Activated naive CD4-positive, alpha-beta T cell (primary cell): ENCODE measurements at places on chromosomes 7 and 10.

DNA sequence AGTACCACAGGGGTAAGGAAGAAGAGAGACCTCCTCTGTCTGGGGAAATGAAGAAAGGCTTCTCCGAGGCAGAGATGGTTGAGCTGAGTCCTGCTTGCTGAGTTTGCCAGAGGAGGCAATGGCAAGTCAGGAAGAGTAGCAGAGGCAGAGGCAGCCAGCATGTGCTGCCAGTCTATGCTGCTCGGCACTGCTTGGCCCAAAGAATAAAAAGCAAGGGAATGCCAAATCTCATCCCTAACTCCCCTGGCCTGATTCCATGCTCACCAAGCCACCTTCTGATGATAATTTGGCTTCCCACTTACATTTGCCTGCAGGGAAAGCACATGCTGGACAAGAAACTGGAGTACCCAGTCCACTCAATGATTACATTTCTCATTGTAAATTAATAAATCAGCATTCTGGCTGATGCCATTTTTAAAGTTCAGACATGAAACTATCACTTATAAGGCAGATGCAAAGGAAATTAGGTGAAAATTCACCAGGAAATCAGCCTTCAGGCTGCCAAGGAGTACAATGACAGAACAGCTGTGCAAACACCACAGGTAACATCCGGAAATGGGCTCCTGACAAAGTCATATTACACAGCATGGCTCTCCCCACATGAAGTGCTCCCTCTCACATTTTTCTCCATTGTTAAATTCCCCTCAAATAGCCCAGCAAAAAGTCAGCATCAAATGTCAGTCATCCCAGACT, 245.9 kb downstream of the MTERF1 start:
- DNase-seq = no peak

DNA sequence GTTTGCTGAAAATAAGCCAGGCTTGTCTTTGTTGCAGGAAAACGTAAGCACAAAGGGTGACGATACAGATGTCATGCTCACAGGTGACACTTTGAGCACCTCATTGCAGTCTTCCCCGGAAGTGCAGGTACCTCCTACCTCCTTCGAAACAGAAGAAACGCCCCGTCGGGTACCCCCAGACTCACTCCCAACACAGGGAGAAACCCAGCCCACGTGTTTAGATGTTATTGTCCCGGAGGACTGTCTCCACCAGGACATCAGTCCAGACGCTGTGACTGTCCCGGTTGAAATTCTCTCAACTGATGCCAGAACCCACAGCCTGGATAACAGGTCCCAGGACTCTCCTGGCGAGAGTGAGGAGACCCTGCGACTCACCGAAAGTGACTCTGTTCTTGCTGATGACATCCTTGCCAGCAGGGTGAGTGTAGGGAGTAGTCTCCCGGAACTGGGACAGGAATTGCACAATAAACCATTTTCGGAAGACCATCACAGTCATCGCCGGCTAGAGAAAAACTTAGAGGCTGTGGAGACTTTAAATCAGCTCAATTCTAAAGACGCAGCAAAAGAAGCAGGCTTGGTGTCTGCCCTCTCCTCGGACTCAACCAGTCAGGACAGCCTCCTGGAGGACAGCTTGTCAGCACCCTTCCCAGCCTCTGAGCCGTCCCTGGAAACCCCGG, 18.3 kb upstream of the BHLHA15 start:
- no peak for DNase-seq

DNA sequence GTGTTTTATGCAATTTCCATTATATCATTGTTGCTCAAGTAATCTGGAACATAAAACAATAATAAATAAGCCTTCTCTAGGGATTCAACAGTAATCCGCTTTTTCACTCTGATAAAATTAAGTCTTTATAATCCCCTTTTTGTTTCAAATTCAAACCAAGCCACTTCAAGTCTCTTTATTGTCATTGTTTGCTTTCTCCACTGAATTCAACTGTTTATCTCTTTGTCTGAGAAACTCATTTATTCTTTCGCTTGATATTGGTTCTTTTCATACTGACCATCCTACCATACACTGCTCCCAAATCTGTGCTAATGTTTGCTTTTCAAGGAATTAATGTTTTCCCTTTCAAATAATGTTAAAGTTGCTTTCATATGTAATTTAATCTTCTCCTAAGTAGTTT, 550.4 kb upstream of the PCDH15 start:
- no peak for DNase-seq

DNA sequence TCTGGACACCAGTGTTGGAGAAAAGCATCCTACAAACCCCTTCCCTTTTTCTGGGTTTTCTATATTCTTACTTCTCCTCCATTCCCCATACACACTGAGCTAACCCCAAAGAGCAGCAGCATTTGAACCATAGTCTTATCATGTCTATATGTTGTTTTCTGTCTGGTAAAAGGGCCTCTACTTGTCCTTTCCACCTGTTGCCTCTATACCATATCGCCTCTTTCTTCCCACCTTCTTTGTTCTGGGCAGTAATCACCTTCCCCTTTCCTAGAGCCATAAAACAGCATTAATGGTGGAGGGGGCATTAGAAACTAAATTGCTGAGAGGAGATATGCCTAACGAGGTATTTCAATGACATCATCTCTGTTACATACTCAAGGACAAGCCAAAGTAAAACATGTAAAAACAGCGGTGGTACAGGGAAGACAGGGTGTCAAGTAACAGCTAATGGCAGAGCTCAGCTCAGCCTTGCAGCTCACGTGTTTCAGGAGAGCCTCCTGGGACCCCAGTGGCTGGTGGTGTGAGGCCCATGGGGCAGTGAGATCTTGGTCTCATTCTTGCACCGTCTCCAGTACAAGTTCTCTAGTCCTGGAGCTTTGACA, 20.6 kb downstream of the NPY start:
- DNase-seq = no peak

DNA sequence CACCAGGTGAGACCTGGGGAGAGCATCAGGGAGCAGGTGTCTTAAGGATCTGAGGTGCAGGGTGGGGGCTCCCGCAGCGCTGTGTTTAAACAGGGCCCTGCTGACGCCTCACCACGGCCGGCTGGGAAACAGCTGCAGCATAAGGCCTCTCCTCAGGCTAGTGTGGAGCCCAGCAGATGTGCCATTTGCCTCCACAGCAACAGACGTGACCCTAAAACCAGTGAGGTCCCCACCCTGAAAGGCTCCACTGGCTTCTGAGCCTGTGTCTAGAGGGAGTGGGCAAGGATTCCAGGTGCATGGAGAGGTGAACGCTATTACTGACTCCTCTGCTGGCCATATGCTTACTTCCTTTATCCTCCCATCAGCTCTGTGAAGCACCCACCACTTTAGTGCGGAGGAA, 47.8 kb downstream of the SYPL1 start:
- DNase-seq = no peak

DNA sequence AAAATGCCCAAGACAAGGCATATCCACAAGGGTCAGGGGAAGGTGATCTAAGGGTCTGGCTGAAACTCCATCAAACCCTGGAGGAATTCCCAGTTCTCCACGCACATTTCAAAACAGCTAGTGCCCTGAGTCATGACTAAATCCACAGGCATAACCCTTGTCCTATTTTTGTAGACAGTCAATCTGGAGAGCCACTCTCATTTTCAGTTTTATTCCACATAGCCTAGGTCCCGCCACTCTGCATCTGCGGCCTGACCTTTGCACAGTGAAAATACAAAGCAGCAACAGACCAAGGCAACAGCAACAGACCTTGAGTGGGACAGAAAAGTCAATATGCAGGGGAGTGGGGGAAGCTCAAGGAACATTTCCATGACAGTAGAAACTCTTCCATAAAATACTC, 201.4 kb upstream of the NPVF start:
- no peak for DNase-seq

- peak; percentile 38 for DNase-seq
Observed at GRCh38 chr7:149662591-149663095, 110.7 kb downstream of the ZNF467 start.

DNA sequence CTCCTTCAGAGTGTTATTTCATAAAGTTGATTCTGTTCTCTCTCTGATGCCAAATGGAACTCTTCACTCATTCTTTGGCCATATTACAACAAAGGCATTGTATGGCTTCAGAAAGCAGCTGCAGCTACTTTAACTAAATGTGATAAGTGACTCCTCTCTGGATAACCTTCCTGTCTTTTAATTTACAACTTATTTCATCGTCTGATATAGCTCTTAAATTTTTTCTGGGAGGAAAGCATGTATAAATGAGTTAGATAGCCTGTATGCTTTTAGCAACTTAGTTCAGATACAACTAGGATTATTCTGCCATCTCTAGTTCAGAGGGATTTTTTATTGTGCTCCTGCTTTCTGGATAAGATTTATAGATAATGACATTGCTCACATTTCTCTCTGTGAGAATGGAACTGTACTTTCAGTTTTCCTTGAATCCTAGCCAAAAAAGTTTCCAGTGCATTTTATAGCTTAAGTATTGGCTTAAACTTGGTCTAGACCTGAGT, 57.5 kb downstream of the KLHDC10 start:
- DNase-seq = no peak

GRCh38 chr10:51786016-51786683, 86.8 kb upstream of the CSTF2T start:
- DNase-seq = no peak

GRCh38 chr10:103576862-103577261, 83.4 kb downstream of the NEURL1 start:
- no peak for DNase-seq

DNA sequence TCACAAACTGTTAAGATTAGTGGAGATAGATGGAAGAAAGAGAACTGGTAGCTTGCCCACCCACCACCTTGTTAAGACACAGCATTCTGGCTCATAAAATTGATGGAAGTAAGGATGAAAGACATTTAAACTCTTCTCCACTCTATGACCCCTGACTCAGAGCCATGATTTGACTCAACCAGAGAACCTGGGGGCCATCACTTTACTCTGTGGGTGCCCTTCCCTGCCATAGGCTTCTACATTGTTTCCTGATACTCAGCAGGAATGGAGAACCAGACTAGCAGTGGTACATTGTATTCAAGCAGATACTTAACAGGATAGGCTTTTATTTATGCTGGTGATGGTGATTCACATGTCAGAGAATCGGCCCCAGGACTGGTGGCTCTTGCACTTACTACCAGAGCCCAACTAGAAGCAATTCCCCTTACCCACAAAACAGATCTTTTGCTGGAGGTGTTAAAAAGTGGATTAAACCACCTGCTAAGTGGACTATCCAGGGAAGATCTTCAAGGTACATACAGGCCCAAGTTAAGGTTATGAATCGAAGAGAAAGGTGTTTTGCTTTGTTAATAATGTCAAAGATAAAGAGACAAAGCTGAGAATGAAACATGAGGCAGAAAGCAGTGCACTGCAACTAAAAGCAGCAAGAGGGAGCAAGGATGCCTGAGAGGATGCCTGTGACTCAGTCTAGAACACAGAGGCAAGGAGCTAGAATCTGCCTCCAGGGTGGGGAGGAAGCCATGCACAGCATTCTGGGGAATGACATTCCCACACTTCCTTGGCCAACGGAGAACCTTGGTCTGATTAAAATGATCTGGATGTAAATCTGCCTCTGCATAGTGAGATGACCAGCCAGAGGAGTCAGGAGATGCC, 36.0 kb upstream of the GLI3 start:
- no peak for DNase-seq

GRCh38 chr10:74418285-74418872, 267.4 kb downstream of the ADK start:
- DNase-seq = no peak

GRCh38 chr10:52706332-52707070, 66.1 kb downstream of the MBL2 start:
- no peak for DNase-seq

- DNase-seq = no peak
Observed at GRCh38 chr7:128415217-128415785, 5.5 kb upstream of the IMPDH1 start.

- no peak for DNase-seq
Observed at GRCh38 chr10:102421757-102422512, 1.3 kb downstream of the FBXL15 start.

DNA sequence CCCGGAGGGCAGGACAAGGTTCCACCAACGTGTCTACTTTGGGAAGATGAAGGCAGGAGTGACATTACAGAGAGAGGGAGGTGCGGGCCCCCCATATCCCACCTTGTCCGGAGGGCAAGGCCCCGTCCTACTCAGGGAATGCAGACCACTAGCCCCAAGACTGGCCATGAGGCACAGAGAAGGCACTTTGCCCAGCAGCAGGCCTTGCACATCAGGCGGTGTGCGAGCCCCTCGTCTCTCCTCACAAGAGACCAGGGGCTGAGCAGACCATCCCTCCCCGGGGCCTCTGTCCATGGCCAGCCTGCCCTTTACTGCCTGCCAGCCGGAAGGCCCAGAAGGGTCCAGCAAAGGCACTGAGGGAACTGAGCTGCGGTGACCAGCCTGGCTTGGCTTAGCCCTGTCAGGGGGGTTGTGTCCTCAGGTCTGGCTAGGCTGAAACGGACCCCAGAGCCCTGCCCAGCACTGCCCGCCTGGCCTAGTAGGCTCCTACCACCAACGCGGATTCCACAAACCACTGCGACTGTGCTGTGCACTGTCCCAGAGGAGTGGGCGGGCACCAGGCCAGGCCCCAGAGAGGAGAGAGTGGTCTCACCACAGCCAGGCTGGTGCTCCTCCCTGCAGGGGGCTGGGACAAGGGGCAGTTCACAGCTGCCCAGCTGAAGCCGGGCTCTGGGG, 16.7 kb downstream of the CAMK2B start:
- no peak for DNase-seq
